ENCODE measurements at places on chromosomes 12 and 14.

GRCh38 chr12:127494961-127495915 lies 771.7 kb upstream of the TMEM132C start:
- no peak for DNase-seq

- peak; percentile 2 for DNase-seq
These were observed 52.5 kb downstream of the GALNT9 start for GRCh38 chr12:132276827-132277373.

- DNase-seq: peak; percentile 86
These were observed 136.6 kb downstream of the MON2 start for GRCh38 chr12:62603061-62603810.

GRCh38 chr14:74275241-74275841 lies 27.4 kb downstream of the ABCD4 start:
- DNase-seq: no peak

DNA sequence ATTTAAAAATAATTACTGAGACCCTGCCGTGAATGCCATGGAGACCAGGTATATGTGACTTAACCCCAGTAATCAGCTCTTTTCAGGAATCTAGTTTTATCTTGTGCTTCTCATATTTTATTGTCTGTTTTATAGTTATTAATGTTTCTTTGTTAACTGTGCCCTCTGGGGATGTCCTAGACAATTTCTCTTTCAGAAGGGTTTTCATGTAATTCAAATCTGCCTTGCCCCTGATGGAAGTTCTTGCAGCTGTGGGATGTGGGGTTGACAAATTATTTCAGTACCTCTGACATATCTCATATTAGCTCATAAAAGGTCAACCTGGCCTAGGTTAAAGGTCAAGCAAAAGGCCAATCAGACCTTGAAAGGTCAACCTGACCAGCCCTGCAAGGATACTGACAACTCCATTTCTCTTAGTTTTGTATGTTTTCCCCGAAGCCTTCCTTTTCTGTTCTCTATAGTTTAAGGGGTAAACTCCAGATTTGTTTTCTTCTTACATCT lies 182.3 kb downstream of the SLC41A2 start:
- DNase-seq: no peak
